Activated naive CD8-positive, alpha-beta T cell treated with anti-CD3 and anti-CD28 coated beads, Interleukin-2, amount 10 ng/mL, durations not matched to agents 7 days and 5 days (primary cell): ENCODE measurements at places on chromosomes 6 and 20. TPM values are rescaled to one million over a fixed set of nuclear protein-coding genes. Genes with fewer than 3 reads are reported as not detected.

The CCNC gene
- total RNA-seq, result 43.5 TPM

The CRISP3 gene
- not detected for total RNA-seq

The TRAM2 gene
- total RNA-seq, result 4.8 TPM

The EDN3 gene
- 0.17 TPM for total RNA-seq

The LSM2 gene
- 97.9 TPM for total RNA-seq

The RRAGD gene
- 10.9 TPM for total RNA-seq

The CRISP2 gene
- not detected for total RNA-seq

The NKX2-2 gene
- not detected for total RNA-seq

The HLA-DRB1 gene
- 12.1 TPM for total RNA-seq

The HFE gene
- 5.0 TPM for total RNA-seq

The ID4 gene
- not detected for total RNA-seq

The RIPOR3 gene
- not detected for total RNA-seq

The DLL1 gene
- 15.8 TPM for total RNA-seq

The TSHZ2 gene
- total RNA-seq, result 0.44 TPM

The CD40 gene
- total RNA-seq, result 3.1 TPM

The CDH4 gene
- total RNA-seq, result 0.20 TPM

The ZNF311 gene
- 0.47 TPM for total RNA-seq

The PTPRA gene
- 68.8 TPM for total RNA-seq

The PSORS1C1 gene
- not detected for total RNA-seq

The RAET1G gene
- not detected for total RNA-seq

The ENPP5 gene
- 1.4 TPM for total RNA-seq

The TGM2 gene
- 0.43 TPM for total RNA-seq

The NR2E1 gene
- not detected for total RNA-seq

The GTSF1L gene
- not detected for total RNA-seq

The C4A gene
- total RNA-seq, result 6.7 TPM

The ENPP3 gene
- total RNA-seq, result 0.96 TPM

The DEFB132 gene
- total RNA-seq, result not detected

The BHLHE23 gene
- total RNA-seq, result not detected

The SDC4 gene
- total RNA-seq, result 7.0 TPM

The PRKN gene
- 1.00 TPM for total RNA-seq

The OR2H2 gene
- total RNA-seq, result not detected

The SNPH gene
- total RNA-seq, result 8.8 TPM

The MYBL2 gene
- total RNA-seq, result 72.6 TPM

The MTFR2 gene
- total RNA-seq, result 16.9 TPM

The PAK5 gene
- not detected for total RNA-seq

The GJA10 gene
- not detected for total RNA-seq

The MACROD2 gene
- total RNA-seq, result not detected

The STMND1 gene
- total RNA-seq, result not detected

The PI16 gene
- total RNA-seq, result 0.86 TPM

The THBS2 gene
- not detected for total RNA-seq

The CRYBG1 gene
- 37.3 TPM for total RNA-seq

The TFAP2D gene
- not detected for total RNA-seq
